Activated naive CD4-positive, alpha-beta T cell treated with anti-CD3 and anti-CD28 coated beads, Interleukin-2, amount 50 U/mL, for 16 hours (primary cell): ENCODE measurements at places on chromosomes 2 and 18.

GRCh38 chr2:56313500-56313921, 129.7 kb downstream of the CCDC85A start:
- DNase-seq, result no peak

- no peak for DNase-seq
These were observed 27.8 kb downstream of the ANKRD62 start for GRCh38 chr18:12121175-12122042.

DNA sequence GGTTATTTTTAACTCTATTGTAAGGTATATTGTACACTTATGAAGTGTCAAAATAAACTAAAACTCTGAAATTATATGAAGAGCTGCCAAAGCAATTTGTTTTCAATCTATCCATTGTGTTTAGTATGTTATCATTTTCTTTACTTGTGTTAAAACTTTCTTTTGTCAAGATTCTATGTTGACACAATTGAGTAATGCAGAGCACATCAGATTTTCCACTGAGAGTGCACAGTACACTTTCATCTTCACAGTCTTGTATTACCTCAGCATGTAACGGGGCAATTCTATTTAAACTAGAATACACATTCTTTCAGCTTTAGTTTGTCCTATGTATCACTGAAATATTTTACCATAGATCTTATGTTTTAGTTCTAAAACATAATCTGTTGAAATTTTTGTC, 304.4 kb upstream of the ZC3H15 start:
- DNase-seq, result no peak

GRCh38 chr18:24543795-24544498, 83.5 kb downstream of the HRH4 start:
- DNase-seq, result no peak

DNA sequence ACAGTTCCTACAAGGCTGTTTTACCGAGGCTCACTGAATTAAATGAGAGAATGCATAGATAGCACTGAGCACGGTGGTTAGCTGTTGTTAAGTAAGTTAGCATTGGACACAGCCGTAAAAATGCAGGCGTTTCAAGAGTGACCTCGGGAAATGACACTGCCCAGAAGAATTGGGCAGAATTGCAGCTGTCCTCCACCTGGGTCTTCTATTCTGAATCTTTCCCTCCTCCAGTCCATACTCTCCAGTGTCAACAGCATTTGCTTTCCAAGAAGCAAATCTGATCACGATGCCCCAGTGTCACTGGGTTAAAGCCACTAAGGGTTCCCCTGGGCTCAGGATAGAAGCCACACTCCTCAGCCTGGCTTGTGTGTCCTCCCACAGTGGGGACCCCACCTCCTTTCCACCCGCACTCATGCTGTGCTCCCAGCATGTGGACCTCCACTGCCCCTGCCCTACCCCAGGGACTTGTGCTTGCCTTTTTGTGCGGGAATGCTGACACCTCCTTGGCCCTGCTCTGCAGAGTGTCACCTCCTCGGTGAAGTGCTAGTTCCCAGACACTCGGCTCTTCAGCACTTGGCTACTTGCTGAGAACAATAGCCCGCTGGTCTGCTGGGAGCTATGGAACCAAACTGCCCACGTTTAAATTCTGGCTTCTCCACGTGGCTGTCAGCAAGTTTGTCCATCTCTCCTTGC, 135.0 kb downstream of the ANTXR1 start:
- no peak for DNase-seq

DNA sequence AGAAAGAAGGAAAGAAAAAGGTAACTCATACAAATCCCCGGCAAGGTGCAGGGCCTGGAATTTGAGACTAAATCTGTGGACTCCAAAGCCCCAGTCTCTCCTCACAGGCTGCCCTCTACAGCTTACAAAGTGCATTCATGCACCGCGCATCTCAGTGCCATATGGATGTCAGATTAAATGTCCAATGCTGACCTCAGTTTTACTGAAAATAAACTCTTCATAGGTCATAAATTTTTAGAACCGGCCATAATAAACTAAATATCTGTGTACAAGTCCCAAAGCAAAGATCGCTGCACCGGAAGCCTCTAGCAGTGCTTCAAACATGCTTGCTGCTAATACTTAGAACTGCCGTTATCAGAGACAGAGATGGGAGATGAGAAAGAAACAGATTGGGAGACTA, 17.7 kb downstream of the ST6GAL2 start:
- DNase-seq, result no peak

DNA sequence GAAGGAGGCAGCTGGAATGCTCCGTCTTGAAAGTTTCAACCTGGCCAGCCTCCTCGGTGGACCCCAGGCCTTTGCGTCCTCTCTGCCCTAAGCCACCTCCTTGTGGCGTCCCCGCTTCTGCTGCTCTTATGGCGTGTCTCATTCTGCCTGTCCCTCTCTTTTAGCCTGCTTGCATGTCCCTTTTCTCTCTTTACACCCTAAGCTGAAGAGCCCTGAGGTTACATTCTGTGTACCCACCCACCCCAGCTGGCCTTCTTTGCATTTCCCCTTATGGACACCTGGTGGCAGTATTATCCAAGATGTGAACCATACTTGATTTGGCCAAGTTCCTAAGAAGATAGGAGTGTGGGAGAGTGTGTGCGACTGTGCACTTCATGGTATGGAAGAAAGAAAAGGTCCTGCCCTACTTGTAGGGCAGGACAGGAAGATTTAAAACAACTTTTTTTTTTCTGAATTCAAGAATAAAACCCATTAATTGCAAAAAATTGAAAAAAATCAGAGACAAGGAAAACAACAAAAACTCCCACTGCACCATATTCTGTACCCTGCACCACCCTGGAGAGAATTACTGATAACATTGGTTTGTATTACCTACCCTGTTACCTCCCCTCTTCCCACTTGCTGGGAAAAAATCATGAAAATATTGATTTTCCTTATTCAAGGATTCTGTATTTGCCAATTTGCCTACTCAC, 77.4 kb downstream of the DYSF start:
- DNase-seq, result no peak

DNA sequence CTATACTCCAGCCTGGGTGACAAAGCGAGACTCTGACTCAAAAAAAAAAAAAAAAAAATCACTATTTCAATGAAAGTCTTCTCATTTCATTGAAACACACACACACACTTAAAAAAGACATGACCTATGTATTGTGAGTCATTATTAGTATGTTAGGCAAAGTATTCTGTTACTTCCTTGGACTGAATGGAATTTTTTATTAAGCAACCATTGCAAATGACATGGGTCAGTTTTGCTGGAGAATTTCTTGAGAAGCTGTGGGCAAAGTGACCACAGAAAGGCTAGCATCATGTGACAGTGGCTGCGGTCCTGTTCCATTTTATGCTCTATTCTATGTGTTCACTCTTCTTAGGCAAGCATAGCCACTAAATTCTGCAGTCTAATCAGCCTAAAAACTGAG, 695.7 kb downstream of the TDRD15 start:
- DNase-seq, result no peak

GRCh38 chr2:119119076-119119785, 39.3 kb downstream of the C1QL2 start:
- DNase-seq, result no peak

DNA sequence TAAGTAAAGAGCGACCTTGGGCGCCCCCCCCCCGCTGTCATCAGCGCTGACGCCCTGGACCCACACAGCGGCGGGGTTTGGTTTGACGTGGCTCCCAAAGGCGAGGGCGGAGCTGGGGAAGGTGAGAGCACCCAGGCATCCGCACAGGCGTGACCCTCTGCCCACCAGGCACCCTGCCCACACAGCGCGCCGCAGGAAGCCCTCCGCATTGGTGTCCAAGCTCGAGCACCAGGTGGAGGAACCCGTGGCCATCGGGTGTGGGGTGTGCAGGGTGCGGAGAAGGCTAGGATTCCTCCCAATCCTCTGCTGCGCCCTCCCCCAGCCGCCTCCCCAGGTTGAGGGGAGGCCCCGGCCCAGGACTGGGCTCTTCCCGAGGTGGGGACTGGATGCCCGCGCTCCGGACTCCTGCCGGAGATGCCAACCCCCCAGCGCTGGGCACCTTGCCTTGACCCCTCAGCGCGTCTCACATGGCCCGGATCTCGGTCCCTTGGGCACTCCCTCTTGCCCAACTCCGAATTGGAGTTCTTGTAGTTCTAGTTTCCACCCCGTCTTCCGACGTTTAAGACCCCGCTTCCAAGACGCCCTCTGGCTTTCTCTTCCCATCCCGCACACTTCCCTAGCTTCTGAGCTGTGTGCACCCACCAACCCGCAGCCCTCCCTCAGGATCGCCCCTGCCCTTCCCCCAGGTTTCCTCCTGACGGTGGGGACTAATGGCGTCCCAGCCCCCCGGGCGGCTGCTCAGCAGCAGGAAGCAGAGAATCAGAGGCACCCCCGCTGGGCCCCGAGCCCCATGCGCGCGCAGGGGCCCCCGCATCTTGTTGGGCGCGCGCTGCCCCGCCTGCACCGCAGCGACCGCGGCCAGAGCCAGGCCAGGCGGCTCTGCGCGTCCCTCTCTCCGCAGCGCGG, 25.9 kb upstream of the RESP18 start:
- DNase-seq, result no peak

- no peak for DNase-seq
These were observed 92.6 kb downstream of the ACTR2 start for GRCh38 chr2:65320042-65320725.

DNA sequence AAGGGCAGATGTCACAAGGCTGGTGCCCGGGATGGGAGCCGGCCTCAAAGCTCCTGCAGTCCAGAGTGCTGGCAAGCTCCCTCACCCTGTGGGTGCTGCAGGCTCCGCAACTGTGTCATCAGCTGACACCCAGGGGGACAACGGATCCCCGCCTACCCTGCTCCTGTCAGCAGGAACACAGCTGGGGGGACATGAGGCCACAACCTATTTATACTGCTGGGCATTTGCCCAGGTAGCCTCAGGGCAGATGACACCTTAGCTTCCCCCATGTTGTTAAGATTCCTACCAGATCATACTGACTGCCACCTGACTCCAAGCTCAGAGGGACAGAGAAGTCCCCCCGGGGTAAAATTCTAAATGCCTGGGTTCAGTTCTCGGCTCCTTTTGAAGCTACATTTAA, 1.2 kb downstream of the ANKRD23 start:
- DNase-seq, result no peak

DNA sequence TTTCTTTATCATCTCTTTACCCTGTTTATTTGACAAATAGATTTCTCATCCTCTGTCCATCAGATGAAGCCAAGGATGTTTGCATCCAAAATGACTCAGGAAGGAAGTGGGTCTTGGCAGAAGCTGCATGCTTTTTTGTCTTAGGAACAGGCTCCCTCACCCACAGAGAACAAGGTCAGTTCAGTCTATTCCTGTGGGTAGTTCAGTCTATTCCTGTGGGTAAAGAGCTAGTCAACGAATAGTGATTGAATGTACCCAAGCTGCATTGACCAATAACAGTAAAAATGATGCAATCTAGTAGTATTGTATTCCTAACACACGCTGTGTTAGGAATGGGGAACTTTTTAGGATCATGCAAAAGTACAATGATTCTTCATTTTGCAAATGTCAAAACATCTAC, 290.8 kb upstream of the TANK start:
- DNase-seq, result no peak

DNA sequence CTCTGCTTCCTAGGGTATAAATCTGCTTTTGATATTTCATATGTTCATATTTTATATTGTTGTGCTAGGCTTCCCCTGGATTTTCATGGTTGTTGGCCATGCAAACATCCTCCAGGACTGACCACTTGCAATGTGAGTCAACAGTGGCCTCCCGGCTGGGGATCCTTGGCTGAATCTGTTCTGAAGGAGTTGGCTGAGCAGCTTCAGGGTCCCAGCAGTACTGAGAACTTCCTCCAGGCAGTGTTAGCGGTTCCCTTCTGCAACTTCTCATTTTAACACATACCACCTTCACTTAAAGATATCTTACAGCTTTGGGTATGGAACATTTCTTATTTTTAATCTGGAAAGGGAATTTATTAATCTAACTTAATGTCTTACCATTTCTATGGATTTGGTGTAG, 122.1 kb downstream of the DTNB start:
- DNase-seq, result no peak

GRCh38 chr18:47881752-47882455, 48.6 kb downstream of the SMAD2 start:
- no peak for DNase-seq

- no peak for DNase-seq
These were observed 800.8 kb upstream of the ID2 start for GRCh38 chr2:7881063-7881462.

DNA sequence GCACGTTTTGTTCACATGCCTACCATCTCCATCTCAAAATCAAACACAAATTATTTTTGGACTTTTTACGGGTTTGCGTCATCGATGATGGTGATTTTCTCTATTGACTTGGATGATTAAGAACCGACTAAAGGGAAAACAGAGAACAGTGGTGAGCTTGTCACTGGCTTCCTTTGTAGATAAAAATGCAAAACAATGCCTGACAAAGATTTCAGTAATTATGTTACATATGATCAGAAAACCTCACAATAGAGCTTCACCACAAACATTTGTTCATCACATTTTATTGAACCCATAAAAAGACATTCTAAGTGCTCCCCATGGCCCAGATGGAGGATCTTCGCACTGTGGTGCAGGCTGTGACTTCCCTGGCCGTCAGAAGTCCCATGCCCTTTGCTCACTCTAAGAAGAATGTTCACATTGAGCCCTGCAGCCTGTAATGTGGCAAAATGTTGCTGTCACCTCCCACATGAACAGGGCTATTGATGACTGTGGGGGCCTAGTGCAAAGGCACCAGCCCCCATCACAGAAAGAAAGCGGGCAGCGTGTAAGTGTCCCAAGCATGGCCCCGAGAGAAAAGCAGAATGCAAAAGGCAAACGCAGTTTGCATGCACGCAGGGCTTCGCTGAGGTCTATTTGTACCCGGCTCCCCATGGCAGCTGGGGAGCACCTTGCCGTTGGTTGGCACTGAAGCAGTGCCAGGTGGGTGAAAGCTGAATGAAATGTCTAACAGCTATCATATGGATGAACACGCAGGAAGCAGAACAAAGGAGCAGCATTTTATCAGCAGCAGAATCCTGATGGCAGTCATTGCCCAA, 60.6 kb downstream of the BCL2 start:
- DNase-seq, result no peak

DNA sequence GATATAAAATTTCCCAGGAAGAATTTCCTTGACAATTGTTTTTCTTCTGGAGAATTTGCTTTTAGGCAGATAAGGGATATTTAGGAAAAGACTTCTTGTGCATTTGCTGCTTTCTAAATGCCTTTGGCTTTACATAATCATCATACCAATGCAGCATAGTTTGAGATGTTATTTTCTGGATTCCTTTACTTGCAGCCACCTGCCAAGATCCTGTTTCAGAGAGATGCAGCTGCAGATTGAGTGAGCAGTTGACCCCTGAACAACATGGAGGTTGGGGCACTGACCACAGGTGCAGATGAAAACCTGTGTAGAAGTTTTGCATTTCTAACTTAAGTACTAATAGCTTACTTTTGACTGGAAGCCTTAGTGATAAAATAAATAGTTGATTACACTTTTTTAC, 257.9 kb downstream of the RPIA start:
- no peak for DNase-seq

- no peak for DNase-seq
These were observed 675.3 kb downstream of the TMEM182 start for GRCh38 chr2:103437161-103437560.
